H54 (cell line): ENCODE measurements at places on chromosomes 11 and 22.

- peak; percentile 45 for DNase-seq
Measured at GRCh38 chr22:22156716-22157347, 87.8 kb upstream of the VPREB1 start.

DNA sequence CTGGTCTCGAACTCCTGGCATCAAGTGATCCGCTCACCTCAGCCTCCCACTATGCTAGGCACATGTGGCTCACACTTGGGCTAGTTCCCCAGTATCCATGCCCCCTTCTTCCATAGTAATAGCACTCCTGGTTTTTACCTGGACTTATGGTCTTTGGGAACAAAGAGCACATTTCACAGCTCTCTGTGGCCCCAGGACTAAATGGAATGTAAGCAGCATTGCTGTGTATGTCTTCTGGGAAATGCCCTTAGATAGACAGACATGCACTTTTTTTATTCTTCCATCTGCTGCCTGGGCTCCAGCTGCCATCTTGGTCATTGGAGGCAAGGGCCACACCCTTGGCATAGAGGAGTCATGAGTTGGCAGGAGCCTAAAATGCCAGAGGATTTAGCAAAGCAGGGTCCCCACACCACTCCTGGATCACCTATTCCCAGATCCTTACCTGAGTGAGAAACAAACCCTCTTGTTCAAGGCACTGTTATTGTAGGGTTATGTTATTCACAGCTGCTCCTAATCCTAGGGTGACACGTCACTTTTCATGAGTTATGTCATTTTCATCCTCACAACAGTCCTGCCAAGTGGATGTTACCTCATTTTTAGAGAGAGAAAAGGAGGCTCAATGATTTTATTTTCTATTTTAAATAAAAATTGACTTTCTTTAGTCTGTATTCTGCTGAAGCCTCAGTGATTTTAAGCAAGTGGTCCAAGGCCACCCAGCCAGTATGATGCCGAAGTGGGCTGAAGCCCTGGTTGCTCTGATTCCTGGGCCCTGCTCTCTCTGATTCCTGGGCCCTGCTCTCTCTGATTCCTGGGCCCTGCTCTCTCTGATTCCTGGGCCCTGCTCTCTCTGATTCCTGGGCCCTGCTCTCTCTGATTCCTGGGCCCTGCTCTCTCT is 15.7 kb upstream of the GDPD5 start:
- no peak for DNase-seq

DNA sequence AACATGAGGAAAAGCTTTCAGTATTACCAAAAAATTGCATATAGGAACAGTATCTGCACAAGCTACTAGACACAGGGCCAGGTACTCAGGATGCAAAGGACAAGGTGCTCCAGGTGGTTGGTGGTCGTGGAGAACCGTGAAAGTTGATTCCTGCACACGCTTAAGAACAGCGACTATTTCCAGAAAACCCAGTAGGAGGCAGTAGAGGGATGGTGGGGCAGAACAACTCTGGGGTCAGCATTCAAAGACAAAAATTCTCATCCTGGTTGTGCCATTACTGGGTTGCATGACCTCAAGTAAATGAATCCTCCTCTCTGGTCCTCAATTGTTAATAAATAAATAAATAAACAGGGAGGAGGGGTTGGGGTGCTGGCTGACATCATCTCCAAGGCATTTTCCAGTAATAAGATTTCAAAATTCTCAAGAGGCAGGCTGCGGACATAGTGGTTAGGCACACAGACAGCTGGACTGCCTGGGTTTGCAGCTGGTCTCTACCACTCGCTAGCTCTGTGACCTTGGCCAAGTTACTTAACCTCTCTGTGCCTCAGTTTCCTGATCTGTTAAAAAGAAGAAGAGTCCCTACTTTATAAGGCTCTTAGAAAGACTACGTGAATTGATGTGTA is 89.6 kb downstream of the ISX start:
- no peak for DNase-seq

- DNase-seq, result no peak
Measured at GRCh38 chr11:93474123-93474522, 69.1 kb downstream of the SMCO4 start.

DNA sequence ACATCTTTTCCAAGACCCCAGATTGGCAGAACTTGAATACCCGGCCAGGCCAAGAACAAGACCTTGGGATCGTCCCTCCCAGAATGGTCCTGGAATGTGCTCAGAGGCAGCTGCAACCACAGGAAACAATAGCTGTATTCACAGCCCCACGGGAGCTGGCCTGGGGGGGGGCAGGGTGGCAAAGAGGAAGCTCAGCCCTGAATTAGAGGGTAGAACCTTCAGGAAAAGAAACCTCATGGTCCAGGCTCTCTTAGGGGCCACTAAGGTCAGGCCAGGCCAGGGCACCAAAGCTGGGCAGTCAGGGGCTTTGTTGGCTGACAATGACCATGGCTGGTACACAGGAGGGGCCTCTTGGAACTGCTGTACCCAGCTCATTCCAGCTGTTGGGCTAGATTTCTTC is 17.3 kb downstream of the RPL27A start:
- DNase-seq, result peak; percentile 84

DNA sequence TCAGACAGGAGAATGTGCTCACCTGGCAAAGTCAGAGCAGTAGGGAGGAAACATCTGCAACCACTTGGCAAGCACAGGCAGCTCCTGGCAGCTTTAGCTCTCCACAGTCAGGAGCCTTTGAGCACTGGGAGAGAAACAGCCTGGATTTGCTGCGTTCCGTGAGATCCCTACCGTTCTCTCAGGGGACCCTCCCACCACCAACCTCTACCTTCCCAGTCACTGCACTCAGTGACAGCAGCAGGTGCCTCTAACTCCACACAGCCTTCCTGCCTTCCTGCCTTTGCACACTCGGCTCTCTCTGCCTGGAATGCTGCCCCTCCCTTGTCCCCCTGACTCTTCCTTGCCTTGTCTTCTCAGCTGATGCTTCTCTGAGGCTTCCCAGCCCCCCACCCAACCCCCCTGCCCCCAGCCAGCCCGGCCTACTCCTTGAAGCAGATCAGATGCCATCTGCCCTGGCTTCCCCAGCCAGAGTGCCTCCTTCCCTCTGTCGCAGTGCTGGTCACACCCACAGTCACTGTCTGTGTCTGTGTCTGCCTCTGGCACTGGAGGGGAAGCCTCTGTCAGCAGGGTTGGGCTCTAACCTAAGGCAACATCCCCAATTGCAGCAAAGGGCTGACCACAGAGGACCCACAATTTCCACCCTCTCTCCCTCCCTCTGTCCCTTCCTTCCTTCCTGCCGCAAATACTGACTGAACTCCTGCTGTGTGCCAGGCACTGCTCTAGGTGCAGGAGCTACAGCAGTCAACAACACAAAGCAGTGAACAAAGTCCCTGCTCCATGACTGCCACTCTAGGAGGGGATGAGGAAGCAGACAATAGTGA is 14.9 kb upstream of the TSKU start:
- no peak for DNase-seq

- DNase-seq, result no peak
Measured at GRCh38 chr22:31871480-31871879, 72.9 kb upstream of the YWHAH start.

- DNase-seq, result no peak
Measured at GRCh38 chr11:118186346-118187107, 10.1 kb upstream of the SCN2B start.

- DNase-seq, result no peak
Measured at GRCh38 chr11:13046637-13047570, 37.8 kb downstream of the RASSF10 start.

GRCh38 chr11:26860091-26860780 is 133.7 kb upstream of the FIBIN start:
- DNase-seq, result no peak

DNA sequence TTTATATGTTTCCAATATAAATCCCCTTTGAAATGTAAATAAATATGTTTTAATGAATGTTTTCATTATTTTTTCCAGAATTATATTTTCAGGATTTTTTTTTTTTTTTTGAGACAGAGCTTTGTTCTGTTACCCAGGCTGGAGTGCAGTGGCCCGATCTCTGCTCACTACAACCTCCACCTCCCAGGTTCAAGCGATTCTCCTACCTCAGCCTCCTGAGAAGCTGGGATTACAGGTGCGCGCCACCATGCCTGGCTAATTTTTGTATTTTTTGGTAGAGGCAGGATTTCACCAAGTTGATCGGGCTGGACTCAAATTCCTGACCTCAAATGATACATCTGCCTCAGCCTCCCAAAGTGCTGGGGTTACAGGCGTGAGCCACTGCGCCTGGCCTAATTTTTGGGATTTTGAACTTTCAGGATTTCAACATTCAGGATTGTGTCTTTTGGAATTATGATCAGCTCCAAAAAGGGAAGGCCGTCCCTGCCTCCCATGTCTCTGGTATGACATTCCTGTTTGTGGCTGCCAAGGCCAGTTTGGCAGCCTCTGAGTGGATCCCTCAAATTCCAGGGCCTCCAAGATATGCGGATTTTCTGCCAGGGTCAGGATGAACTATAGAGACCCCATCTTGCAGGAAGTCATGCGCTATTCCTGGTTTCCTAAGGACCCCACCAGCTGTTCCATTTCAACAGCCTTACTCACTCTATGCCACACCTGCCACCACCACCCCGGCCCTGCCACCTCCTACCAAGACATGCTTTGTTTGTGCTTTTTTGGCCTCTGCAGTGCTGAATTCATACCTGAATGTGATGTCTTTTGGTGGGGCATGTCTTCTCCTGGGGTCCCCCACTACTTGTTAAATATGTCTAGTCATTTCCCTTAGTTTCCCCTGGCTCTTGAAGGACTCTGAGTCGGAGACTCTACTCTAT is 21.9 kb upstream of the TMPRSS4 start:
- no peak for DNase-seq

DNA sequence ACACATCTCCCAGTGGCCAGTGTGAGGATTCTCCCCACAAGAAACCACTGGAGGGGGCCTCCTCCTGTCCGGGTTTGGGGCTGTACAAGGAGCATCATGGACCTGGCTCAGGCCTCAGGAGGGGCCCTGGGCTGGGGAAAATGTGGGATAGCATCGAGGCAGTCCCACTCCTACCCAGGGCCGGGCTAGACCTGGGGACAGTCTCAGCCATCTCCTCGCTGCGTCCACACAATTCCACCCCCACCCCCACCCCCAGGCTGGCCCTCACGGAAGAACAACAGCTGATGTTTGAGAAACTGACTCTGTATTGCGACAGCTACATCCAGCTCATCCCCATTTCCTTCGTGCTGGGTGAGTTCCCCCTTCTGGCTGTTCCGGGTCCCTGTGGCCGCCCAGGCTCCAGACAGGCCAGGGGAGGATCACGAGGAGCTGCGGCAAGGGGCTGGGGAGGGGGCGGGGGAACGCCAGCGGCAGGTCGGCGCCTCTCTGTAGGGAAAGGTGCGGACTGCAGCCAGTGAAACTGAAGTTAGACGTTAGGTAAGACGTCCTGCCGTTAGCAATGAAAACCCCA is 4.8 kb downstream of the BEST1 start:
- no peak for DNase-seq

DNA sequence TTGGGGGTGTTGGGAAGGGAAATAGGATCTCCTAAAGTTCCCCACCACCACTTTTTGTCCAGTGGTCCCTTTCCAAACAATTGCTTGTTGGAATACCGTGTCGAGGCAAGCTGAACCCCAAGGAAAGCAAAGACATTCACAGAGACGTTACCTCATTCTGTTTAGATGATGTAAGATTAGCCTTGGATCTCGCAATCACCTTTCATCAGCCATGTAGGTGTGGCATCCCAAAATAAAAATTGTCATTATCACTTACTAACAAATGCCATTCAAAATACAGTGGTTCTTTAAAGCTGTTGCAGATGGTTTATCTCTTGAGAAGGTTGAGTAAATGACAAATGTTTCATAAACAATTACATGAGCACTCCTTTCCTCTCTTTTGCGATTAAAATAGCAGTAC is 86.5 kb upstream of the SLC25A18 start:
- no peak for DNase-seq

- DNase-seq, result no peak
Measured at GRCh38 chr11:12439615-12440014, 62.2 kb downstream of the PARVA start.

GRCh38 chr11:105000797-105001196 is 22.2 kb downstream of the CASP5 start:
- DNase-seq, result no peak

- no peak for DNase-seq
Measured at GRCh38 chr11:12280199-12280837, 97.1 kb upstream of the PARVA start.

DNA sequence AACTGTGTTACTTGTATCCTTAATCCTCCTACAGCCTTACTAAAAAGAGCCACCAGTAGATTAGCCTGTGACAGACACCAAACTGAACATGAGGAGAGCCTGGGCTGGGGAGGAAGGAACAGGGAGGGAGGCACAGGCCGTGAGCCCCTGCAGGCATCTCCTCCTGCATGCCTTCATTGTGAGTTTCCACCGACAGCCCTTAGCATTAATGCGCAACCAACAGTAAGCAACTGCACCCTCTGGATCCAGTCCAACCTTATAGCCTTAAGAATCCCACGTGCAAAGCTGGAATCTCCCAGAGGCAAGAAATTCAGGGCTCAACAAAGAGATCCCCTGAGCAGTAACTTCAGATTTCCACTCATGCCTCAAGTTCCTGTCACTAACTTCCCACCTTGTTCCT is 84.6 kb downstream of the ETS1 start:
- DNase-seq, result no peak

- no peak for DNase-seq
Measured at GRCh38 chr22:23256986-23257888, 76.9 kb downstream of the BCR start.

DNA sequence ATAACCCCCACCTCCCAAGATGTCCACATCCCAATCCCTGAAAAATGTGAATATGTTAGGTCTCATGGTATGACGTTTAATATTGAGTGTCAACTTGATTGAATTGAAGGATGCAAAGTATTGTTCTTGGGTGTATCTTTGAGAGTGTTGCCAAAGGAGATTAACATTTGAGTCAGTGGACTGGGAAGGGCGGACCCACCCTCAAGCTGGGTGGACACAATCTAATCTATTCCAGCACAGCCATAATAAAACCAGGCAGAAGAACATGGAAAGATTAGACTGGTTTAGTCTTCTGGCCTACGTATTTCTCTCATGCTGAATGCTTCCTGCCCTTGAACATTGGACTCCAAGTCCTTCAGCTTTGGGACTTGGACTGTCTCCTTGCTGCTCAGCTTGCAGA is 315.5 kb downstream of the GUCY1A2 start:
- no peak for DNase-seq

DNA sequence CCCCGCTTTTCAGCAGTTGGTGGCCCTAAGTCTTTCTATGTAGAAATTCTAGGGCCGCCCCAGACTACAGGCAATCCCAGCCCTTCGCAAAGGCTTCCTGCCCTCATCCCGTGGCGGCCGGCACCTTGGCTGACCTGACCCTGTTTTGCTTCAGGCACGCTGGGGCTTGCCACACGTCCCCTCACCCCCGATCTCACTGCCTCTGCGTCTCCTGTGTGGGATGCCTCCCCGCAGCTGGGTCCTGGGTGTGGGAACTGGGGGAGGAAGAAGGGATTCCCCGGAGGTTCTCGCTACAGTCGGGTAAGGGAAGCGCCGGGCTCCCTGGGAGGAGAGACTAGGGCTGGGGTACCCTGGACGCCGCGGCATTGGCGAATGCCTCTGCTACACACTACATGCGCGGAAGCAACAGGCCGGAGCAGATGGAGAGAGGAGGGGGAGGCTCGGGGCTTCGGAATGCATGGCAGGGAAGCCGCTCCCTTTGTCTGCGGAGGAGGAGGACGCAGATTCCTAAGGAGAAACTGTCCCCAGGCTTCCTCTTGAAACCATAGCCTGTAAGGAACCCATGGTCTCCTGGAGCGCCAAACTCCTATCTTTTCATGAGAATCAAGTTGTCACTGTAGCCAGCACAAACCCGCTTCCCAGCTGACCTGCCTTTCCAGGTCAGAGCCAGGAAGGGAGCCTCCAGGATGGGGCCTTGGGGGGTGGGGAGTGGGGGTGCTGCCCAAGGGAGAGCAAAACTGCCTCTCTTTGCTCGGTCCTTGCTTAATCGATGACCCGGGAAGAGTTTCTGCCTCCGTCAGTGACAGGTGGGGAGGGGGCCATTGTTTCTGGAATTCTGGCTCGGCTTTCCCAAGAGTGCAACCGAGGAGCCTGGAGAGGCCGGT is 1.4 kb downstream of the DTX4 start:
- DNase-seq, result no peak
